ENCODE measurements at places on chromosomes 6 and 20.

- DNase-seq = no peak
These were observed 3.6 kb upstream of the ARFGEF3 start for GRCh38 chr6:138157986-138158638.

DNA sequence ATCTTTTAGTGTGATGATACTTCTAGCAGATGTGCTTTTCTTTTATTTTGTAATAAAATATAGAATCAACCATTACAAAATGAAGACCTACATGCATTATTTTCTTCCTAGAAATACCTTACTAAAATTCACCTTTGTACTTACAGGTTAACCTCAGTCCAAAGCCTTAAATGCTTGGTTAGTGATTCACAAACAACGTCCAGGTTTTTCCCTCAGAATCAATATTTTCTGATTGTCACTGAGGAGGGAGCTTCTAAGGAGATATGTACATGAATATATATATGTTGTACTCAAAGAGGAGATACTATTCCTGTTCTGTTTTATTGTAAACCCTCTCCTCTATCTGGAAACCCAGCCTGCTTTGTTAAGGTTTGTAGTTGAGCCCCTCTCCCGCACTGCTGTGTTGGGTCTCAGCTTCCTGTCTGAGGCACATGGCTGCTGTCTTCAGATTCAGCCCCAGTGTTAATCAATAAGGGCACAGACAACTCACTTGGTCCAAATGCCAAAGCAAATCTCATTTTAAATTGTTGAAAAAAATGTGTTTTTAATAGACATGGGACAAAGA, 33.9 kb upstream of the HS3ST5 start:
- no peak for DNase-seq

DNA sequence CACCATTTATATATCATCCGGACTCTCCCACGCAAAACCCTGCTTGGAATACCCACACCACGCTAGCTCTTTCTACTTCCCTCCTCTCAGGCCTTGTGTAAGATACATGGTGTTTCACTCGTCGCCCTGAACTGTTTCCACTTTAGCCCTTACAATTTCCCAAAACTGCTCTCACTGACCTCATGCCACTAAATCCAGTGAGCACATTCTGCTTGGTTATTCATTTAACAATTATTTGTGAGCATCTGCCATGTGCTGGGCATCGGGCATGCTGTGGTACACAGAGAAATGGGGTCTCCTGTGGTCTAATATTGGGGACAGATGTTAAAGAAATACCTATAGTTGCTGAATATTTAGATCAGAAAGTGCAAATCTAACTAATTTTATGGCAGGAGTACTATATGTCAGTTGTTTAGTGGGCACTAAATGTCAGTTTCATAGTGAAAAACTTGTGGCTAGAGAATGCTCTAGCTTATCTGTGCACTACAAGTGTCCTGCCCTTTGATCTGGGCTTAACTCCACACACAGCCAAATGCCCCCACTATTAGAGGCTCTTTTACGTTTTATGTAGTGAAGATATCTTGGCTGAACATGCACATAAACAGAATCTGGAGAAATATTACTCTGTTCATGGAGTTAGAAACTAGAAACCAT, 41.0 kb downstream of the PLEKHG1 start:
- no peak for DNase-seq

GRCh38 chr20:10670501-10671220, 3.1 kb downstream of the JAG1 start:
- no peak for DNase-seq

DNA sequence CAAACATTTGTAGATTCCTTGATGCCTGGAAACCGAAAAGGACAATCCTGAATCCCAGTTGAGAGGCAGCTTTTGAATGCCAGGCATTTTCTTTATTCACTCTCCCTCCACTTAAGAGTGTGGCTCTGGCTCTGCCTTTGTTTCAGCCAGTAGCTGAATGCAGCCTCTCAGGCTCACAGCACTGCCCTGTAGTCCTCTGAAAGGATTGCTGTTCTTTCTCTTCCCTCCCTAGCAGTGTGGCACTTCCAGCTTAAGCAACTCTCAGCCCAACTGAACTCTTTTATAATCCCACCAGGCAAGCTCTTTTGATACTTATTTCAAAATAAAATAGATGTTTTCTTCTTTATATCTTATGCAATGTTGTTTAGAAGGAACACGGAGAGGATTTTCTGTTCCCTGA, 415.6 kb downstream of the GJA1 start:
- DNase-seq = no peak

GRCh38 chr6:6407071-6407741, 86.7 kb upstream of the F13A1 start:
- no peak for DNase-seq

DNA sequence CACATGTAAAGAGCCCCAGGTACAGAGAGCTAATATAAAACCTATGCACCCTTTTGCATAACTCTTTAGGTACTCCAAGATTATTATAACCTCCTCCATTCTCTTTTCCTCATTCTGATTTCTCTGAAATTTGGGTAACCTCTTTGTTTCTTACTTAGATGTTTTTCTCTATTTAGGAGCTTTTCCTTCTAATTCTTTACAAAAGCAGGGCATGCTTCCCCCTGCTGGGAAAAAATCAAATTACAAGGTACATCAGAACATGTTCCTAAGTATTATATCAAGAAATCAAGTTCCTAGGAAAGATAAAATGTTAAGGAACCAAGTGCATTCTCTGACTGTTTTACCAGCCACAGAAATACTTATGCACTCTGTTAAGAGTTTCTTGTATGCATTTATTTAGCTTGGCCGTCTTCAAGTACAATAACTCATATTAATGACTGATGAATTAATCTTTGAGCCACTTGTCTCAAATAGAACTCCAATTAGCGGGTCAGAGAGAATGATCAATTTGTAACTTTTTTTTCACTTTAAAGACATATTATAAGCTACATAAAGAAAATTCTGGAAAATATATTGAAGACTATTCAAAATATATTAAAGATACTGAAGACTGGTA, 2.1 kb downstream of the KHDRBS2 start:
- no peak for DNase-seq

GRCh38 chr6:30325150-30325872, 1.4 kb upstream of the TRIM39 start:
- peak; percentile 65 for DNase-seq

DNA sequence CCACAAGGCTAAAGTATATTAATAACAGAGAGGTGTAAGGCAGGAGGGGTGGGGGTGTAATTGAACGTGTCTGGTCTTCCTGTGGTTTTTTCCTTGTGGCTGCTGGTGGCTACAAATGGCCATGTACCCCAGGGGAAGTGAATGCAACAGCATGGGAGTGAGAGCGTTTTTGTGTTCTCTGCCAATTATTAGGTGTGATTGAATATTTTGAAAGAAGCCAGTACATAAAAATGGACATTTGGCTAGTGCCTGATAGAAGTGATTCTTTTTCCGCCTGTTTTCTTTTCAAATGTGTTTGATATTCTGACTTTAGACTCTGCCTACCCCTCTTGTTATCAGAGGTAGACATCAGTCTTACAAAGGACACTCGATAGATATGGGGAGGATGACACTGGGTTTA, 141.3 kb downstream of the PRL start:
- DNase-seq = no peak

DNA sequence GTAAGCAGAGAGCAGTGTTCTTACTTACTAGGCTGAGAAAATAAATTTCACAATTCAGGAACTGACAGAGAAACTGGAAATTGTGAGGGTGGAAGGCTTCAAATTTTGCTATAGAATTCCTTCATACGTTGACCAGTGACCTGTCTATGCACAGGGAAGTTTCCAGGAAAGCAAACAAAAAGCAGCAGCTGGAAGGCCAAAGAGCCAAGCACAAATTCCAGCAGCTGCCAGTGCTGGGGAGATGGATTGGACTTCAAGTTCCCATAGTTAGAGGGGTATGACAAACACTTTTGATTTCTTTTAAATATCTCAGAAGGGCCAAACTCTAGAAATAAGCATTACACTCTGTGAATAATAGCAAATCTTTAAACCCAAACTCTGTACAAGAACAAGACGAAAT, 299.1 kb upstream of the KCNQ5 start:
- no peak for DNase-seq

DNA sequence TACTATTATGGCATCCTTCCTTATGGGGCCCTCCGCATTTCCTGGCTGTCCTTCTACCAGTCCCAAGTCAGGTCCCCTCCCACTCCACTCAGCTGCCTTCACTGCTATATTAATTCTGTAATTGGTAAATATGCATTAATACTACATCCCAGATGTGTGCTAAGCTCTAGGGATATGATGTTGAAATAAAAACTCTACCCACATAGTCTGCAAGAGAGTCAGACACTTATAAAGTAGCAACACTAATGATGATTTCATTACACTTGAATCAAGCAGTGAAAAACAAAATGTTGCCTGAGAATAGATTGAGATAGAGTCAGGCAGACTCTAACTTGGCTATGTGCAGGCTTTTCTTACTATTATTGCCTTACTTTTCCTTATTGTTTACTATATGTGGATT, 62.4 kb downstream of the AIG1 start:
- no peak for DNase-seq

DNA sequence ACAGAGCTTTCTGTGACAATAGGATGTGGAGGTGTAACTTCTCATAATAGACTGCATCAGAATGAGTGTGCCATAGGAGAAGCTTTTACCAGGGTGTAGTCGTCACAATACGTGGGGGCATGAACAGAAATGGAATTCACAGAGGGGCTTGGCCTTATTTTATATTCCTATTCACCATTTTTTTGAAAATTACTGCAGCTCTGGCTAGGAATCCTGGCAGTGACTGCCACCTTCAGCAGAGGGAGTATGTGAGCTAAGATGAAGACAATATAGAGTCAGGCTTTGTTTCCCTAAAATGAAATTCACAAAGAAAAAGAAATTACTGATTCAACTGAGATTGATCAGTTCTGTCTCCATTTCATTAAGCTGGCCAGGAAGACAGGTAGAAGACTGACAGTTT, 13.9 kb downstream of the TOMM6 start:
- no peak for DNase-seq

GRCh38 chr6:30885999-30886896, 1.9 kb downstream of the DDR1 start:
- DNase-seq = no peak

GRCh38 chr6:33405386-33405940, 5.4 kb upstream of the PHF1 start:
- DNase-seq = no peak

DNA sequence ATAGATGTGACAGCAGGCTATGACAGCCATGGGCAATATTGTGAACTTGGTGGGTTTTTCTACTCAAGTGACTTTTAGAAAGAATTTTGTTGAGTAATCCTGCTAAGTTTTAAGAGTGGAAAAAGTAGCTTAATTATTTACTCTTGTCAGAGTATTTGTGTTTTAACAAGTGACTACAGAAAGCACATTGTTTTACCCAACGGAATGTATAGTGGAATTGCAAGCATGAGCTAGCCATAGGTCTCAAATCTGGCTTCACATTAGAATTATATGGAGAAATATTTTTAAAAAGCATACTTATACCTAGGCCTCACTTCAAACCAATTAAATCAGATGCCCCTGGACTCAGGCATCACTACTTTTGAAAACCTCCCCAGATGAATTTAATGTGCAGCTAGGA, 35.5 kb upstream of the GOPC start:
- no peak for DNase-seq

DNA sequence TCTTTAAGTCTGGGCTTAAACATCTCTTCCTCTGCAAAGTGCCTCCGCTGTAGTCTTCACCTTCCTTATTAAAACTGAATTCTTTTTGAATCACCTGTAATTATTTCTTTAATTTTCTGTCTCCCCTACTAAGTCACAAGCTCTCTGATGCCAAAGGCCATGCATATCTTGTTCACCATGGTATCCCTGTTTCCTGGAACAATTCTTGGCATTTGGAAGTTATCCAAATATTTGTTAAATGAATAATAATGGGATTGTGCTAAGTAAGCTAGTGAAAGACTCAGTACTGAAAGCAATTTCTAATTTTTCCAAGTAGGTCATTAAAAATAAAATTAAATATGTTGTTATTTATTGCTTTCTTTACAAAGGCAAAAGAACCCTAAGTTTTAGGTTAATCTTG, 12.2 kb downstream of the SNAP91 start:
- DNase-seq = no peak

Measured in stimulated activated CD4-positive, alpha-beta T cell treated with anti-CD3 and anti-CD28 coated beads, Interleukin-15, amount 100 ng/mL, for 1 hour (primary cell).